Effector CD4-positive, alpha-beta T cell (primary cell): ENCODE measurements at places on chromosomes 1 and 21.

GRCh38 chr21:26368591-26369320, 198.2 kb upstream of the APP start:
- DNase-seq = no peak

DNA sequence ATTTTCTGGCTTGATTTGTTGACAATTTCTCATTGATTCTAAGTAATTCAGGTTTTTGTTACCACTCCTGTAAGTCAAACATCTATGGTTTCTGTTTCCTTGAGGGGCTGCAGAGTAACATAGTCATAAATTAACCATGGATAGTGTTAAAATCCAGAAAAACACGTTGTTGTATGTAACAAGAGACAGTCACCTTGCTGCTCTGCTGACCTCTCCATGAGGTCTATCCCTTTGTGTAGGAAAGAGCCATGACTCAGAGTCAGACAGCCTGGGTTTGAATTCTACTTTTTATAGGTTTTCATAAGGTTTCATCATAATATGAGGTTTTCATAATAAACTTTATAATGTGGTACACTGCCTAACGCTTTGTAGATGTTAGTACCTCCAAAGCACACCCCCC, 27.6 kb upstream of the NBL1 start:
- no peak for DNase-seq

DNA sequence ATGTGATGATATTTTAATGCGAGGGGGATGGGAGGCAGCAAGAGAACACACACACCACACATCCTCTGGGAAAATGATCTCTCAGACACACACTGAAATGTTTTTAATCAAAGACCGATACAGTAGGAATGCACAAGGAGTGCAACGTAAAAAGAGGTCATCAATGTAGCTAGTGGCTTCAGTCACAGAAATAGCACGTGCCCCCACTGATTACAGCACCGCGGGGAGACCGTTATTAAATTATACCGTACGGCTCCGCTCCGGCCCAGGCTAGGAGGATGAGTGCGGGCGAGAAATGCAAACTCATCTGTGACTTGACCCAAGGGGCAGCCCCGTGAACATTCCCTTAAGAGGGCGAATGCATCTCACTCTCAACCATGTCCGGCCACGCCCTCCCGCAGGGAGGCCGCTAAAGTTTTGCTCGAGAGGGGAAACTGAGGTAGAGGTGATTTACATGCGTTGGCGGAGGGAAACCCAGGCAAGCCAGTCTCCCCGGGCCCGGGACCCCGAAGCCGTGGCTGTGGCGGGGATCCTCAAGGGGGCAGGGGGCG, 552 bp downstream of the UBR4 start:
- DNase-seq = peak; percentile 17

DNA sequence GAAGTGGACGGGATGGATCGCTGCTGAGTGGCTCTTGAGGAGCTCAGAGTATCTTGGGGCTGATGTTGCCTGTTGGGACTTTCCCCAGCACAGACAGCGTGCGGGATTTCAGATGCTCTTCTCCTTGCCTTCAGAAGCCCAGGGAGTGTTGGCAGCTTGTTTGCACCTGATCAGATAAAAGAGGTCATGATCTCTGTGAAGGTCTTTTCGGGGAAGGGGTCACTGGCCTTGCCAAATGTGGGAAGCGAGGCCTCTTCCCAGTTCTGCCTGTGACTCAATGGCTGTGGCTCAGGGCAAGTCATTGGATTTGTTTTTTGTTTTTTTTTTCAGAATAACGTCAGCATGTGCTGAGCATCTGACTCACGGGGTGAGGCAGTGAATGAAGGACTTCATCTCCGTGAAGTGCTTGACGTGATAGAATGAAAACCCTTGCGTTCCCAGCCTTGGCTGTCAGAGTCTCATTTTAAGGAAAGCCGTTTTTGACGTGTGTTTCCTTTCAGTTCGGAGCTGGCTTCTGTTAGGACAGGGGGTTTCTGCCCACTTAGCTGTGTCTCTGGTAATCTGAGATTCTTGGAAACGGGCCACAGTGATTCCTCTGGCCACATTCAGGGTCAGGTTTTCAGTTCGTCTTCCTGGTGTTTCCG, 46.7 kb downstream of the GALNT2 start:
- no peak for DNase-seq

- DNase-seq = no peak
Measured at GRCh38 chr1:185350027-185350442, 33.0 kb upstream of the IVNS1ABP start.

GRCh38 chr1:33047839-33048305, 11.2 kb upstream of the AK2 start:
- no peak for DNase-seq

DNA sequence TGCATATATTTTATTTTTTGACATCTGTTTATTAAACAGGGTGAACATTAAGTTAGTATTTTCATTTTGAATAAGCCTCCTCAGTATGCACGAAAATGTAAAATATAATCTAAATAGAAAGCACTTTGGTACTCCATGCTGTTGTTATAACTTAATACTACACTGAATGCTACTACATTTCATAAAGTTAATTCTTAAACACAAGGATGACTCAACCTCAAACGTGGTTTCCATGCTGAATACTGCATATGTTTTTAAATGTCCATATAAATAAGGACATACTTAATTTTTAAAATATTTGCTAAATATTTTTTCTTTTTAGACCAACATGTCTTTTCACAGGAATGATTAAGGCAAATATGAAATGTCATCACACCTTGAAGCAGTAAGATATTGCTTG, 83.9 kb downstream of the USP24 start:
- DNase-seq = no peak

DNA sequence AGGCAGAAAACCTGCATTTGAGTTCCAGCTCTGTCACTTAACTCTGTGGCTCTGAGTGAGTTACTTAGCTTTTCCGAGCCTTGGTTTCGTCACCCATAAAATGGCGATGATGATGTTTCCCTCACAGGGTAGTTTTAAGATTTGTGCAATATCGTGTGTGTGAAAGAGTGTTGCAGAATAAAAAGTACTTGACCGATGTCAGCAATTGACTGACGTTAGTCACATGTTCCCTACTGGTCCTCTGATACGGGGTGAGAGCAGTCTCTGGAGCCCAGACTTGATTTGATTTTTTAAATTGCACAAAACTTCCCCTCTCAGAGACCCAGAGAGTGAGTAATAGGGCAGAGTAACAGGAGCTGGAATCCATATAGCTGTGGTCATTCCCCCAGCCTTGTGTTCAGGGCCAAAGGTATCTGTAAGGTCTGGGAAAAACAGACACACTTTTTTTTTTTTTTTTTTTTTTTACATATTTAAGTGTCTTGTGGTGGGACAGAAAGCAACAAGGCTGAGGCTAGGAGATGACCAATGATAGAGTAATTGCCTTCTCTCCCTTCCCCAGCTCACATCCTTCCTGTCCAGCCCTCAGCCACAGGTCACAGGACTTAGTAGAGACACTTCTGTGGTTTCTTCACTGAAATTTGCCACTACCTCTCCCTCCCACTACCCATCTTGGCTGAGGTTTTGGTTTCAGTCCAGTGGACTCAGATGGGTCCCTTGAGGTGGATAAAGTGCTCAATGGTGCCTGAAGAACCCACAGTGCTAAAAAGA, 2.0 kb downstream of the FCER1G start:
- DNase-seq = no peak

DNA sequence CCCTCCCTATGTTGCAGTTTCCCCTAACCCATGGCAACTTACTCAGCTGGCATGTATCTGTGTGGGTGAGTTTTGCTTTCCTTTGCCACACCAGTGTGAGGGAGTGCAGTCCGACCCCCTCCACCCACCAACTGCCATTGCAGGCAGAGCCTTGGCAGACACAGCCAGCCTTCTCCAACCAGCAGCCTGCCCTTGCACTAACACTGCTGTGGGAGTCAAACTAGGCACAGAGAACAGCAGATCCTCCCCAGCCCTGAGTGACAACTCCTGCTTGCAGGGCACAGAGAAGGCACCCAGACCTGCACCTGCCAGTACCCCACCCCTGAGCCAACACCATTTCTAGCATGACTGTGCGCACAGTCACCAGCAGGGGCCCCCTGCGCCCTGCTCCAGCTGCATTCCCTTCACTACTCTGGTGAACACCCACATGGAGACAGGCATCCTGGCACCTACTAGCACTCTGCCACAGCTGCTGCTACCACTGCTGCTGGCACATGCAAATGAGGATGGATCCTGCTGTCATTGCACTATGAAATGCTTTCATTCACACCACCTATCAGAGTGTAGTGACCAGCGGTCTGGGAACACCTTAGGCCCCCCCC, 98.4 kb downstream of the MAGI3 start:
- no peak for DNase-seq

- no peak for DNase-seq
Measured at GRCh38 chr21:39022863-39023693, 160.2 kb downstream of the PSMG1 start.

- no peak for DNase-seq
Measured at GRCh38 chr1:236297161-236297560, 15.4 kb upstream of the ERO1B start.

- DNase-seq = no peak
Measured at GRCh38 chr1:210223226-210223904, 9.2 kb upstream of the SERTAD4 start.

- no peak for DNase-seq
Measured at GRCh38 chr21:39263372-39263771, 50.1 kb downstream of the BRWD1 start.

DNA sequence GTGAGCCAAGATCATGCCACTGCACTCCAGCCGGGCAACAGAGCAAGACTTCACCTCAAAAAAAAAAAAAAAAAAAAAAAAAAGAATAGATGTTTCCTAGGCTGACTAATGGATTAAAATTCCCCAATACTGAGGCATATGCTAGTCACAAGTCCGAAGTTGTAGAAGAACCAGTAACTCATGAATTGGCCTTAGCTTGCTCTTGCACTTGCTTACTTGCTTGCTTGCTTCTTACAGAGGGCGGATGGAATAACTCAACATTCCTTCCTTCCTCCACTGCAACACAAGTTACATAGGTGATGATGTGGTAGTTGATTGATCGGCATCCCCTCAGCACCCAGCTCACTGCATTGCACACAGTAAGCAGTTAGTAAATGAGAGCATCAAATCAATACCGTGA, 2.8 kb upstream of the TARS2 start:
- DNase-seq = no peak

DNA sequence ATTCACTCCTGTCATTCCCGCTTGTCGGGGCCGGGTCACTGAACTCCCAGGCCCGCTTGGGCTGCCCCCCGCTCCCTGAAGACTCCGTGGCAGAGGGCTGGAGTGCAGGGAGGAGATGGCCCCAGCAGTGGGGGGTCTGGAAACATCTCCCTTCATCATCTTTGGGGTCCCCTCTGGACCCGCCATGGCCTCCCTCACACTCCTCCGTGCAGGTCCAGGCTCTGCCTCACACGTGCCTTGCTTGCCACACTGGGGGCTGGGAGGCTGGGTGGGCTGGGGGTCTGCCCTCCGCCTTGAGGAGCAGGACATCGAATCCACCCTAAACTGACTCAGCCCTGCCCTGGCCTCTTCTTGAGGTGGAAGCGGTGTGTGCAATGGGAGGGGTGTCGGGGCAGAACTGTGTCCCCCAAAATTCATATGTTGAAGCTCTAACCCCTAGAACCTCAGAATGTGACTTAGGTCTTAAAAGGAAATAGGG, 35.2 kb downstream of the POFUT2 start:
- no peak for DNase-seq

GRCh38 chr1:38565020-38565491, 294.5 kb downstream of the RRAGC start:
- no peak for DNase-seq

DNA sequence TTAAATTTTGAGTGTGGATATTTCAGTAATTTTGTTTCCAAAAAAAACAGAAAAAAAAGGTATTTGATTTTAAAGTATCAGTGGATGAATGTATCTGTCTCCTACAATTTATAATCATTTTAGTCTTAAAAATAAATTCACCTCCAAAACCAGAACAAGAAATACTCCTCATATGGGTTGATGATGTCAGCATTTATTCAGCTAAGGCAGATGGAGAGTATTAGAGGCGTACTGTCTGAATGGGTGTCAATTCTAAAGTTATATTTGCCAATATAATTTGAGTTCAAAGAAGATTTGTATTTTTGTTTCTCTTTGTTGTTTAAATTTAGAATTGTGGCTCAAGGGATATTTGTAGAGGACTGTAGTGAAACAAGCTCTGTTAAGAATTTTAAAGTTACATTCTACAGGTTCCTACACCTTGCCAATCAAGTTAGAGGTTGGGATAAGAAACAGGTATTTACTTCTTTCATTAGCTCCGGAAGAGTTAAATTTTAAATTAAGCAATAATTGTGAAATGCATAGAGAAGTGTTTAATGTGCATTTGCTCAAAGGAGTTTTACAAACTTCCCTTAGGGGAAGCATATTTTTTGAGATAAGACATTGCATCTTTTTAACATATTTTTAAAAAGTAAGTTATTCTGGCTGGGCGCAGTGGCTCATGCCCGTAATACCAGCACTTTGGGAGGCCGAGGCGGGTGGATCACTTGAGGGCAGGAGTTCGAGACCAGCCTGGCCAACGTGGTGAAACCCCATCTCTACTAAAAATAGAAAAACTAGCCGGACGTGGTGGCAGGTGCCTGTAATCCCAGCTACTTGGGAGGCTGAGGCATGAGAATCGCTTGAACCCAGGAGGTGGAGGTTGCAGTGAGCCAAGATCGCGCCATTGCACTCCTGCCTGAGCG, 1.2 kb downstream of the PLA2G4A start:
- DNase-seq = no peak

GRCh38 chr1:45573231-45573804, 10.5 kb upstream of the NASP start:
- no peak for DNase-seq

GRCh38 chr1:157829711-157830110, 9.8 kb upstream of the FCRL1 start:
- no peak for DNase-seq

- no peak for DNase-seq
Measured at GRCh38 chr1:247452447-247453039, 5.4 kb downstream of the OR2B11 start.

- DNase-seq = no peak
Measured at GRCh38 chr1:73673971-73674370, 524.0 kb downstream of the LRRIQ3 start.

DNA sequence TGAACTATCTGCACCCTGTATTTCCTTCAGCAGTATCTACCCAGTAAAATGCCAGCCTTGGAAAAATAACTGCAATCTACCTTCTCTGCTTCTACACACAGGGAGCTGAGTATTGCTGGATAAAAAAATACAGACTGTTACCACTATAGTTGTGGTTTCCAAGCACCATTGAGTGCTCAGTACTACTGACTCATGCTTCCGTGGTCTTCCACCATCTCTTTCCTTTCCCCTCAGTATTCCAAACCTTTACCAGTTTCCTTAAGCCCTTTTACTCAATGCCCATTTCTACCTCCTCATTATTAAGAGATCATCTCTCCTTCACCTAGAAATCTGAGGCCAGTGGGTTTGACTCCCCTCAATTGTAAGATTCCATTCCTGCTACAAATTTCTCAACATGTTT, 23.8 kb downstream of the GLMN start:
- DNase-seq = no peak
